ENCODE measurements at places on chromosomes 11 and 22.

GRCh38 chr22:50012211-50013181 is at the start of gene IL17REL:
Gene IL17REL, minus strand, starts transcription at chr22:50012765. Its CDS starts 119 bp downstream, at chr22:50012646.
- DNase-seq, result no peak

DNA sequence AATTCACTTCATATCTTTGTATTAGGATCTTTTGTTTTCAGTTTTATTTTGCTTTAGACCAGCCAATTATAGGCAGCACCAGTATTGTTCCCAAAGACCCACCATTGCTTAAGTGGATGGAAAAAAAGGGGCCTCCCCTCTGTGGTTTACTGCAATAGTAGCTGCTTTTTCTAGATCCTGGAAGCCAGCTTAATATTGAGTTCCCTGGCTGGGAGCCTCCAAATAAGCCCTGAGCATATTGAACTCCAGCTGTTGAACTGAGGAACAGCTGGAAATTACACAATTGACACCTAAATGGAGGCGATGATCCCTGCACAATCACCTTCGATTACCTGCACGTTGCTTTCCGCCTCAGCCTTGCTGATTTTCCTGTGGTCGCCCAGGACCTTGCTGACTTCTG is 576.0 kb downstream of the SOX6 start:
- DNase-seq, result no peak

DNA sequence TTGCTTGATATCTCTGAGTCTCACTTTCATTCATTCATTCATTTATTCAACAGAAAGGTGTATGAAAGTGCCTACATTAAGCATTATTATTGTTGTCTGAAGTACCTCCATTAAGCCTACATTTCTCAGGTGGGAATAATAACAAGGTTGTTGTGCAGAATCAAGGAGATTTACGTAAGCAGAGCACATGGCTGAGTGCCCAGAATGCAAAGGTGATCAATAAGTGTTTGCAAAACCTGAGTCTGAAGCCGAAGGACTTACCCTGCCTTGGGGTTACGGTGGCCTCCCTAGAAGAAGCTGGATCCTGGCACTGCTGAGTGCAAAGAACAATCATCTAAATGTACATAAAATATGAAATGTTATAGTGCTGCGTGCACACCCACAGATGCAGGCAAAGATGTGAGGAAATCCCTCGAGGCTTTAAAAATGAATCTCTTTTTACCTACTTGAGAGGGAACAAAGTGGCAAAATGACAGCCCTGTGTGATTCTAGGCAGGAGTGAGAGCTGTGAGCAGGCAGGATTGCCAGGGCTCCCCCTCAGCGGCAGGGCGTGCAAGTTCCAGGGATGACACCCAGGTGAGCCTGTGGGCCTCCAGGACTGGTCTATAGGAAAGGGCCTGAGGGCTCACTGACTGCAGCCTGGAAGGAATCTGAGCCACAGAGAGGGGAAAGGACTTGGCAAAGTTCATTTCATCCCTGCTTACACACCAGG is 133.1 kb upstream of the TBCEL start:
- no peak for DNase-seq

GRCh38 chr11:73659961-73660360 is 13.6 kb downstream of the PLEKHB1 start:
- DNase-seq, result no peak

DNA sequence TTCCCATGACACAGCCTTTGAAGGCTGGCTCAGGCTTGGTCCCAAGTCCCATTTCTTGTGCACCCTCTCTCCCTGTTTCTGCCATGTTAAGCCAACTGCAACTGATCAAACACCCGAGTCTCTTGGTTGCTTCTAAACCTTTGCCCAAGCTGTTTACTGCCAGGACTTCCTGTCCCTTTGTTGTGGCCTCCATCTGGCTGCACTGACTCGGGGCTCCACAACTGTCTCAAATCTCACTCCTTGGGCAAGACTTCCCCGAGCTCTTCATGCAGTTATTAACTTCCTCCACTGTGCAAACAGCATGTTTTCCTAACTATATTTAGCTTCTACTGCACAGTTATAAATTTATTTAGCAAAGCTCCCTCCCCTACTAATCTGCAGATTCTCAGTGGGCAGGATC is 4.3 kb downstream of the VPREB1 start:
- no peak for DNase-seq

DNA sequence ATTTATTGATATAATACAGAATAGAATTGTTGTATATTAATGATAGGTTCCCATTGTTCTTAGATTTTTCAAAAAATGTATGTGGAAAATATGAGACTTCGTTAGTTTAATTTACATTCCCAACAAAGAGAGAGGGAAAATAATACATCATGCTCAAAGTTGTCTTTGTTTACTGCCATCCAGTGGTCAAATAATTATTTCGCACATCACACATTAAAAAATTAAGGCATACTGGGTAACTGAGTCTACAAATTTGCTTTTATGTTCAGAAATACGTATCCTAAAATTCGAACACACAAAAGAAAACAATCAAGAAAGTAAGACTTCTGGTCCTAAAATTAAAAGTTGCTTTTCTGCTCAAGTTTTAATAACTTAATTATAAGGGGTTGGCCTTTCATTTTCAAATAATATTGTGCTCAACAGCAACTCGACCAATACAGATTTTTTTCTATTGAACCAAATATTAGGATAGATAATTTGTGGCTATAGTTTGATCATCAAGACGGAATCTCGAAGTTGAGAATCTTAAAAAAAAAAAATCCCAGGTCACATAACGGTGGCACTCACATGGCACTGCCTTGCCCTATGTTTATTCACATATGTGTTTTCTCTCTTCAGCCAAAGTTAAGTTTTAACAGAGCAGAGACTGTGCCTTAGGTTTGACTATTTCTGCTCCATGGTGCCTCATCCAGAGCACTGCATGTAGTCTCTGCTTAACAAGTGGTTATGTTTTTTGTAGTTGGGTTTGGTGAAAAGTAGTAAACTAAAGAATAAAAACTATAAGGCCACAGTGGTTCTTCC is 12.3 kb downstream of the PDGFD start:
- no peak for DNase-seq
